ENCODE measurements at places on chromosomes 2 and 18.

DNA sequence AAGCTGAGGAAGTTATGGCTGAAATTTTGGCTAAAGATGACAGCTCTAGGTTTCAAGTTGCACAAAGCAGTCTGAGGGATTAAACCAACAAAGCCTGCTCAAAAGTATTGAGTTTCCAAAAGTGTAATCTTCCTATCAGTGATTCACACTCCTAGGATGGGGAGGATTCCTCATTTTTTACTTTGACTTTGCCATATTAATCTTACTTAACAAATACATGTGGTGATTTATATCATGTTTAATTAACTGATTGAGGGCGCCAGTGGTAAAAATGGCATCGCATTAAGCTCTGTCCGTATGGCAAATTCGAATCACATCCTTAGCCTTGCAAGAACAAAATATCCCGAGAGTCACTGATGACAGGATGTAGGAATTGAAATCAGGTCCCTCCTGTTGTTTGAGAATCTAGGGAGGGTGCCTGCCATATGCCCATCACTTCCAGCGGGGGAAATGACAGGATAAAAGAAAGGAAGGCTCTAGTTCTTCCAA is 78.1 kb upstream of the ETAA1 start:
- no peak overlapping the region for H3K4me3 ChIP-seq
- H3K27me3 ChIP-seq, result no peaks in the 10 kb centered on the region
- no peak for DNase-seq
- H3K27ac ChIP-seq, result no peak overlapping the region
- H3K4me1 ChIP-seq, result no peaks in the 10 kb centered on the region

- H3K4me3 ChIP-seq, result no peak overlapping the region
- no peaks in the 10 kb centered on the region for H3K36me3 ChIP-seq
- DNase-seq, result no peak
These were observed 107.8 kb upstream of the XPO1 start for GRCh38 chr2:61645911-61646310.

DNA sequence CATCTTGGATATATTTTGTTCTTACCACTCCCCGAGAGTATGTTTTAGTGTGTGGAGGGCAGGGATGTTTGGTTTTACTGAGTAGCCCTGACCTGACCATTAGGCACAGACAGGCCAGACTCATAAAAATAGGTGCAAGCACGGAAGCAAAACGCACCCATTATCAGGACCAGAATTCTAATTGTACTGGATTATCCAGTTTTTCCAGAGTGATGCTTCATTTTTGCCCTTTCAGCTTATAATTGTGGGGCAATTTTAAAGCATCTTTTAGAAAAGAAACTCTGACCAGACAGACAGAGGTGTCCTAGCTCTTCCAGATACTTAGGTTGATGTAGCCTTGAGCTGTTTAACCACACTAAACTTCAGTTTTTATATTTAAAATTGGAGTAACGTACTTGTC is 4.4 kb downstream of the NCOA1 start:
- no peak for DNase-seq
- no peaks in the 10 kb centered on the region for H3K36me3 ChIP-seq
- H3K4me3 ChIP-seq, result no peak overlapping the region
- H3K27me3 ChIP-seq, result no peaks in the 10 kb centered on the region

GRCh38 chr18:76454418-76454817 is 40.6 kb downstream of the ZNF516 start:
- H3K27me3 ChIP-seq, result no peaks in the 10 kb centered on the region
- DNase-seq, result no peak
- peaks cover 6% of the 10 kb centered on the region for H3K36me3 ChIP-seq
- H3K27ac ChIP-seq, result no peak overlapping the region

- no peak overlapping the region for H3K27ac ChIP-seq
- peaks cover 33% of the 10 kb centered on the region for H3K27me3 ChIP-seq
- no peaks in the 10 kb centered on the region for H3K4me1 ChIP-seq
- H3K4me3 ChIP-seq, result no peak overlapping the region
These were observed 26.9 kb downstream of the CELF4 start for GRCh38 chr18:37538526-37539205.

- H3K36me3 ChIP-seq, result peaks cover 15% of the 10 kb centered on the region
- no peaks in the 10 kb centered on the region for H3K4me1 ChIP-seq
- no peak overlapping the region for H3K27ac ChIP-seq
These were observed 9.6 kb downstream of the SERPINB8 start for GRCh38 chr18:63979409-63979920.

DNA sequence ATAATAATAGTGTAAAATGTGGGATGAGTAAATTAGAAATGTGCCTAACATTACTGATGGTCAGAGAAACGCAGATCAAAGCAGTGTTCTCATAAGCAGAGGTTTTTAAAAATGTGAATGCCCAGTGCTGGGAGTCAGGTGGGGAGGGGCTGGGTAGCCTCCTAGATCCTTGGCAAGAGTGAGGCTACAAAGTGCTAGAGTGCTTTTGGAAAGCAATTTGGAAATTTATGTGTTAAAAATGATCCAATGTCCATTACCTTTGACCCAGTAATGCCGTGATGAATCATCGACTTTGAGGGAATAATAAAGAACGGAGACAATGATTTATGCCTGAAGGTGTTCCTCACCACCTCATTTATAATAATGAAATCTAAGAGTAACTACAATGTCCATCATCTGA is 44.9 kb upstream of the TWIST2 start:
- H3K36me3 ChIP-seq, result no peaks in the 10 kb centered on the region
- peaks cover 3% of the 10 kb centered on the region for H3K27me3 ChIP-seq
- H3K4me3 ChIP-seq, result no peak overlapping the region
- DNase-seq, result no peak

DNA sequence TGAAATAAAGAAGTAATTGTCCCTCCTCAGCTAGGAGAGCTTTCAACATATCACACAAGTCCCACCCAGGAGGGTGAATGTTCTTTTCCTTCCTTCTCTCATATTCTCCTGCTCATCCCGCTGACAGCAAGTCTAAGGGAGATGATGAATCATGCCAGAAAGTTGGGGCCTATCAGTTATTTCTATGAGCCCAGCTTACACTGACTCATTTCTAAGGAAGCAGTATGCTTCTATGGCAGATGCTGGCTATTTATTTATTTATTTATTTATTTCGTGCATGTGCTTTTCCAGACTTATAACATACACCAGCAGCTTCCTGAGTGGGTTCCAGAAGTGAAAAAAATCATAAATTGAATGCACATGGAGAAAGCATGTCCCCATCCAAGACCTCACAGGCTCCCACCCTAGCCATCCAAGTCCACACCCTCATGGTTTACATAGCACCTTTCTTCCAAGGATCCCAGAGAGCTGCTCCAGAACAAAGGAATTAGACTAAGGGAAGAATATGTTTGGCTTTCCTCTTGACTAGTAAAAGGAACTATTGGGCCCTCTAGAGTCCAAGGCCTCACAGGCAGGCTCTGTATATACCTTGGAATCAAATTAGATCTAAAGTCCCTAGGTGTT is 1074.2 kb upstream of the ZEB2 start:
- H3K27ac ChIP-seq, result peak overlapping the region; percentile 36
- H3K36me3 ChIP-seq, result no peaks in the 10 kb centered on the region
- H3K4me3 ChIP-seq, result no peak overlapping the region
- peaks cover 11% of the 10 kb centered on the region for H3K4me1 ChIP-seq

GRCh38 chr2:150994076-150994475 is 267.6 kb downstream of the RBM43 start:
- no peak overlapping the region for H3K27ac ChIP-seq
- H3K4me3 ChIP-seq, result no peak overlapping the region
- no peaks in the 10 kb centered on the region for H3K36me3 ChIP-seq

GRCh38 chr2:26521054-26521912 is 43.4 kb upstream of the OTOF start:
- H3K36me3 ChIP-seq, result no peaks in the 10 kb centered on the region
- H3K27ac ChIP-seq, result no peak overlapping the region
- no peaks in the 10 kb centered on the region for H3K27me3 ChIP-seq
